Activated naive CD8-positive, alpha-beta T cell treated with anti-CD3 and anti-CD28 coated beads, Interleukin-2, amount 10 ng/mL, durations not matched to agents 7 days and 5 days (primary cell): ENCODE measurements at places on chromosomes 6 and 20.

- DNase-seq = no peak
Measured at GRCh38 chr6:24909241-24910216, 26.2 kb downstream of the RIPOR2 start.

DNA sequence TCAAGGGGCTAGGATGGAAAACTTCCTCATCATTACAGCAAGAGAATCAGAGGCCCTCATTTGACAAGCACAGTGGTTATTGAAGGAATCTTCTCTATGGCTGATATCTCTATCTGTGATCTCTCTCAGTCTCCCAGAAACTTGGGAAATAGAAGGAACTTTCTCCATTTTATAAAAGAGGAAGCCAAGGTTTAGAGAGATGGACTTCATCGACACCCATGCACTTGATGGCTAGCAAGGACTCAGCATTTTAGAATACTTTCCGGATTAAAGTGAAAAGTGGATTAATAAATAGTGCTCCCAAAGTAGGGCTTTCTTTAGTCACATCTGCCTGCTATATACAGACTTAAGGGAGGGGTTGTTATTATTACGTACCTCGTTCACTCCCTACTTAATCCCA, 34.2 kb upstream of the TGM3 start:
- DNase-seq = no peak

GRCh38 chr6:24743944-24744335, 25.0 kb upstream of the C6orf62 start:
- no peak for DNase-seq

DNA sequence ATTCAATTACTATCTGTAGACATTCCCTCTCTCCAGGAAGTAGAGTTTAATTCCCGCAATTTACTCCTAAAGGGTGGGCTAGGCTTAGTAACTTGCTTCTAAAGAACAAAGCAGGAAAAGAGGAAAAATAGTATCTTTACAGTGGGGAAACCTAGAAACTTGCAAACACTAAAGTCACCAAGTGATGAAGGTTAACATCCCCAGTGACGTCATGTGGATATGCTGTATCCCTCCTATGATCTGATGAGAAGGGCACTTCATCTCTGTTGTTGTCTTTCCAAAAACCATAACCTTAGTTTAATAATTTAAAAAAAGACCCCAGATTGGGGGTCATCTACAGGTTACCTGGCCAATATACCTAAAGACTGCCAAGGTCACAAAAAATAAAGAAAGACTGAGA, 17.3 kb downstream of the SLC22A16 start:
- no peak for DNase-seq

DNA sequence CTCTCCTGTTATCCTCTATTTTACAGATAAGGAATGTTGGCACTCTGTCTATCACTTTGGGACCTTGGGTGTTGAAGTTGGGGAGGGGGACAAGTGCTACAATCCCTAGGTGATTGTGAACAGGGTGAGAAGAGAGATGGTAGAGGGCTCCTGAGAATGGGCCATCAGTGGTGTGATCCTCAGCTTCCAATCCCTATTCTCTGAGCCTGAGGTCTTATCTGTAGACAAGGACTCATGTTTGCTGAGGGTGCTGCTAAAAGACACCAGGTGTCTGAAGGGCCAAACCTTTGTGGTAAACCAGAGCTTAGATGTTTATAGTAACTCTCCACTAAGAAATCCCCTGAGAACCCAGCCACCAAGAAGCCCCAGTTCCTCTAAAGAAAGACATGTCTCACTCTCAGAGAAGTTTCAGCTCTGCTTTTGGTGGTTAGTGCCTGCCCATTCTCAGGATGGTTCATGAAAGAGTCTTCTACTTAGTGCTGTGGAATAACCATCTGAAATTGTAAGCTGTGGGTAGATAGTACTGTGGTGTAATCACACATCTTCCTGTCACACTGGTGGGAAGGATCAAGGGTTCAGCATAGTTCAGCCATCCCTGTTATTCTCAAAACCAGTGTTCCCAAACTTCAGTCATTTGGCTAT, 58.2 kb upstream of the IL20RA start:
- no peak for DNase-seq

DNA sequence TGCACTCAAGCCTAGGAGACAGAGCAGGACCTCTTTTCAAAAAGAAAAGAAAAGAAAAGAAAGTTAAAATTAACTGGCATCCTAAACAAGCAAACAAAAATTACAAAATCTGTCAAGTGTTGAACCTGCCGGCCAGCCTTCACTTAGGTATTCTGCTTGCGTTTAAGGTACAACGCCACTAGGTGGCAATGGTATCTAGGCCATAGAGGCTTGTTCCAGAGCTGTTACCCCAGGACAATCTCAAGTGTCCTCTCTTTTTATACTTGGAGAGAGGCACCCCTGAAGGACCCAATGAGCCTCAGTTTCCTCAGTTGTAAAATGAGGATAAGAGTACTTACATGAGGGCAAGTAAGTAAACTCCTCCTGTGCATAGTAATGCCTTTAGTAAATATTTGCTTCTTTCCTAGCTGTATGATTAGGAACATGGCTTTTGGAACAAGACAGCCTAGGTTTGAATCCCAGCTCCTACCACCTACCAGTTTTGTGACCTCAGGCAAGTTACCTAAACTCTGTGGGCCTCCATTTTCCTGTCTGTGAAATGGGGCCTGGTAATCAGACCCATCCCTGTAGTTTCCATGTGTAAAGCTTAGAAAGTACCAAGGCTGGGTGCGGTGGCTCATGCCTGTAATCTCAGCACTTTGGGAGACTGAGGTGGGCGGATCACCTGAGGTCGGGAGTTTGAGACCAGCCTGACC, 5.8 kb upstream of the PACSIN1 start:
- DNase-seq = no peak

DNA sequence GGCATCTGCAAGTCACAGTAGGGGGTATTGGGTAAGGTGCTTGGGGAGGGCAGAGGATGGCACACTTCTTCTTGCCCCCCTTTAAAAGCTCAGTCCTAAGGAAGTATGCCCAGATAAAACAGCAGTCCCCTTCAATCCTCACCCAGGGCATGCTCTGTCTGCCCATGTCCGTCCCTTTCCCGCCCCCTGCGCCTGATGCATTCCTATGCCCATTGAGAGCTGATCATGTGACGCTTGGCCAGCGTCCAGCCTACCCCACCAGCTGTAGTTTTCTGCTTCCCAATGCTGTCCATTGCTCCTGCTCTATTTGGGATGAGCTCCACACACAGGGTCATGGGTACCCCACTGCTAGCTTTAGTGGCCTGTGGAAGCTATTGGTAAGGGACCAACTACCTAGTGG, 8.3 kb downstream of the SIGLEC1 start:
- DNase-seq = no peak

- DNase-seq = no peak
Measured at GRCh38 chr6:34867484-34867883, 20.4 kb downstream of the TAF11 start.

DNA sequence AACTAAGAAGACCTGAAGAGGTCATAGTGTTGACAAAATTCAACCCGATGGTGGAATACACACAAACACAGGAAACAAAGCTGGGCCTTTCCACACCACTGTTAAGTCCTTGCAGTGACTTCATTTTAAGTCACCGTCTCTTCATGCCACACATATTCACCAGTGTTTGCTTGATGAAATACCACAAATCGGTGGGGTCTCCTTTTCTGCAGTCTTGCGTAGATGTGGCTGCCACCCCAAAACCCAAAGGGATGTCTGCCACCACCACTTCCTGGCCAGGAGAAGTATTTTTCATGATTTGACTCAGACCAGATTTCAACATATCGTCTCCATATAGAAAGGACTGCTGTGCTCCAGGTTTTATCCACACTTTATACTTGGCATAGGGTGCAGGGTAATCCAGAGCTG, 11.0 kb upstream of the COL10A1 start:
- DNase-seq = peak; percentile 36

DNA sequence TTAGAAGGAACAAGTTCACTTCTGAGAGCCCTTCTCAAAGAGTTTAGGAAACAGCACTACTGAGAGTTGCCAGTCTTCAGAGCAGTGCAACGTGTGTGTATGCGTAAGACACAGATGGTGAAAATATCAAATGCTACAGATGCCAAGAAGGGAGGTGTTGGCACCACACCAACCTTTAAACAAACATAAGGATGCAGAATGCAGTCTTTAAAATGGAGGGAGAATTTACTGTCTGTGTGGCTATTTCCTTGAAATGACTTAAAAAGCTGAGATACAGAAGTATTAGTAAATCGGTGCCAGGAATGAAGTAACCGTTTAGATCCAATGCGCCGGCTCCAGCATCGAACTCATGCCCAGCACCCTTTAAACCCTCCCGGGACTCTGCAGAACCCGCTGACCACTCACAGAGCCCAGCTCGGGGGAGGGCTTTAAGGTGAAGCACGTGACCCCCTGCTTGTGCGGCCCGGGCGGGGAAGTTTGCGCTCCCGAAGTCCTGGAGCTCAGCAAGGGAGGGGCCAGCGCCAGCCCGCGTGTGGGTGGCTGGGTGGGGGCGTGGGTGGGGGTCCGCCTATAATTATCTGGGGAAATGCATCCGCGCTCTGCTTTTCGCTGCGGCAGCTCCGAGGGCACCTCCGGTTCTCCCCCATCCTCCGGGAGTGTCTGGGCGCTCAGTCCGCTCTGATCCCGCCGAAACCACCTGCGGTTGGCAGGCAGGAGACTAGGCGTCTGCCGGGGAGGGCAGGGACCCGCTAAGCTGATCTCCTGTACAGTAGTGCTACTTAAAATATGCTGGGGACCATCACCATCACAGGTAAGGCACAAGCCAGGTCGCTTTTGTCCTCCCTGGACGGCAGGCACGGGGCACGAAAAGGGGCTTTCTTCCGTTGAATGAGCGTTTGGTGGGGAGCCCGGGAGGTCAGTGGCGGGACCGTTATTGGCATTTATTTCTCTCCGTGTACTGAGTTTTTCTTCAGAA, 66.0 kb downstream of the ZBTB2 start:
- peak; percentile 37 for DNase-seq

DNA sequence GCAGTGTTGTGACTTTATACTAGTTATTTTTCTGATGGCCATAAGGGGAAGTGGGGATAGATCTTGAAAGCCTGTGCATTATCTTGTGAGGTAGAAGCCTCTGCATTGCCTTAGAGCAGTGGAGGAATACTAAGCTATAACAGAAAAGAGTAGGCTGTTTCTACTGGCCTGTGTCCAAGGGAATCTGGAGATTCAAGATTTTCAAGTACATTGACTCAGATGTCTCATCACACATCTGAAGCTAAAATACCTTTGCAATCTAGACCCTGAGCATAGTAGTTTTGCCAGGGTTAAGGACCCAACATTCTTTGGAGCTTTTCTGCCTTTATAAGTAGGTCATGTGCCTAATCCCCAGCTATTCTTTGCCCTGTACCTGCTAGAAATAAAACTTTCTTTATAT, 272.3 kb downstream of the TENT5A start:
- no peak for DNase-seq

DNA sequence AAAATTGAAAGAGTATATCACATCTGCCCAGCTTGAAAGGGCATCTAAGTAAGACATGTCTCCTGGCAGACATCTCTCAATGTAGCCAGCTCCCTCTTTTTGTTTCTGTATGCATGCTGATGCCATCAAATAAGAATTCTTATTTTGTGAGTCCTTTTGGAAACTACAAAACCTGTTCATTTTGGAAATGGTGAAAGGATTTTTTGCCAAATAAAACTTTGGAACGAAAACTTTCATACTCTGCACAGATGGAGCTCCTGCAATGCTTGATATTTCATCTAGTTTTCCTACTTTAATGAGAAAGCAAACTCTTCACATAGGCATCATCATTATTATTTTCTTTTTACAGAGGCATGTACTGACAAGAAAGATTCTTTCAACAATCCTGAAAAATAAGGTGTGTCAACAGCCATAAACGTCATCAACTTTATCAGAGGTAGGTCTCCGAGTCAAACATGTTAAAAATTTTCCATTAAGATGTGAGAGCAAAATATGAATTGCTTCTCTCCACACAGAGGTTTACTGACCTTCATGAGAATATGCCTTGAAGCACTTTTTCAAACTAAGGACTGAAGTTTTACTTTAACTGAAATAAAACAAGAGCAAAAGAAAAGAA, 26.2 kb upstream of the CMTR1 start:
- no peak for DNase-seq

DNA sequence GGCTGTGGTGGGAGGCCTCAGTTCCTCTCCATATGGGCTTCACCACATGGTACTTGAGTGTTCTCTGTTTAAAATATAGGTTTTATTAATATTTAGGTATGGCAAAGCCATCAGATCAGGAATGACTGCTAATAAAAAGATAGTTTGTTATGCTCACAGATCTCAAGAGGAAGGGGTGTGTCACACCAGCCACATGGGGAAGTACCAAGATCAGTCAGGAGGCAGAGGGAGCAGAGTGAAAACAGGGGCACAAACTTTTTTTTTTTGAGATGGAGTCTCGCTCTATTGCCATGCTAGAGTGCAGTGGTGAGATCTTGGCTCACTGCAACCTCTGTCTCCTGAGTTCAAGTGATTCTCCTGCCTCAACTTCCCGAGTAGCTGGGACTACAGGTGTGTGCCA, 92.1 kb upstream of the GCM1 start:
- DNase-seq = no peak

DNA sequence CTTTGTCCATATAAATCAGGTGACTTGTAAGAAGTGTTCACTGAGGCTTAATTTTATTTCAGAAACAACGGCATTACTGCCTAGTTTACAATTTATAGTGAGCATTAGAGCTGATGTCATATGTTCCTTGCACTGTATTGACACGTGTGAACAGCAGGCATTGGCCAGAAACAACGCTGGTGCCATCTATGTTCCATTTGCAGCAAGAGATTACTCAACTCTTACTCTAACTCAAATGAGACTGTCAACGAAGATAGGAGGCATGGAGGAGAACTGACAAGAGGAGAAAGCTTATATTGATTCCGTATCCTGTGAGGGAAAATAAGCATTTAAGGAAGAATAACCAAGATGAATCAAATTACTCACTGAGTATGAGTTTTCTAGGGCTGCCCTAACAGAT, 48.4 kb downstream of the MTFR2 start:
- DNase-seq = no peak

- DNase-seq = no peak
Measured at GRCh38 chr6:9161731-9162130, 726.4 kb upstream of the SLC35B3 start.

- DNase-seq = no peak
Measured at GRCh38 chr6:108419934-108420609, 125.2 kb downstream of the AFG1L start.

DNA sequence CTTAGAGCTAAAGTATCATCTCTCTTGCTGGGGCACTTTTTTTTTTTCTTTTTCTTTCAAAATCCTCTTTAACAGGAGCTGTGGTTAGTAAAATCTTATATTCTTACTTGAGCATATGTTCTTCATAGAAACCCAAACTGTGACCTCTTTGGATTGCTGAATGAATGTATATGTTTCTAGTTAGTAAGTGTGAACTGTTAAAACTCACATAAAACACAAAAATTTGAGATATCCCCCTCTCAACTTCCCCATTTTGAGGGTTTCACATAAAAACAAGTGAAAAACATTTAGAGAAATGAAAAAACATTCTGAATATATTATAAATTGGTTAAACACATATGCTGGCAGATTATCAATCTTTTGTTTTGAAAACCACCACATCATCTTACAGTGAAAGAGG, 78.1 kb downstream of the INSM1 start:
- no peak for DNase-seq

DNA sequence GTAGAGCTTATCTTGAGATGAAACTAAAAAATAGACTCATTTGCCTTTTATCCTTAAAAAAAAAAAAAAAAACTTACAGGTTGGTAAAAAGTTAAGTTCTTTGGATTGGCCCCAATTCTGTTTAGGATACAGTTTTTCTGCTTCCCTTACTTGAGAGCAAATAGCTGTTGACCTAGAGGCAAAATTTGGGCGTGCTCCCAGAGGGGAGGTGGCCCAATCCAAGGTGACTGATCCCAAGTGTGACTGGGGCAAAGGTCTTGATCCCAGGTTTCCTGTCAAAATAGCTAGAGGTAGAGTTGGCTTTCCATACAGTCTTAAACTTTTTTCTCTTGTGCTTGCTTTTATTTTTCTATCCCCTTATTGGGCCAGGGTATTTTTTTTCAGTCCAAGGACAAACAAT, 363.8 kb upstream of the AGPAT4 start:
- DNase-seq = no peak
